Adrenal gland (tissue), 19 donors: ENCODE measurements at places on chromosomes 12 and 14. TPM values are rescaled to one million over a fixed set of nuclear protein-coding genes. Genes with fewer than 3 reads are reported as not detected.

- H3K27ac ChIP-seq, result no peak overlapping the region
- no peak overlapping the region for H3K4me3 ChIP-seq
- no peaks in the 10 kb centered on the region for H3K27me3 ChIP-seq
These were observed 183.4 kb downstream of the ESR2 start for GRCh38 chr14:64110802-64111201.

- H3K36me3 ChIP-seq, result peaks cover 24% of the 10 kb centered on the region
- H3K4me3 ChIP-seq, result no peak overlapping the region
- no peaks in the 10 kb centered on the region for H3K27me3 ChIP-seq
- peaks cover 28% of the 10 kb centered on the region for H3K4me1 ChIP-seq
These were observed 7.5 kb upstream of the LRP1-AS start for GRCh38 chr12:57154804-57155434.

DNA sequence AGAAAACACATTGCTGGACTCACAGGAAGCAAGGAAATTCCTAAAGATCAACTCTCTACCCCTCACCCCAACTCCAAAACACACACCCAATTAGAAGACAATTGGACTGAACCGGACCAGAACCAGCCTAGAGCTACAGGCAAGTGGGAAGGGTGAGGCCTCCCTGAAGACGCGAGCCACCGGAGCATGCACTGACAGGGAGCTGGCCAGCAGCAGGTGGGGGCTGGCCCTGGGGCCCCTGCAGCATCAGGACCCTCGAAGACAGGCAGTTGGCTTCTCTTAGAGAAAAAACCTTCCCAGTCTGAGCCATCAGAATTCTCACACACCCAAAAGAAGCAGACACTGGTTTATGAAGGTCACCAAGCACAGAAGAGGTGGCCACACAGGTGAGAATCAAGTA lies 209.5 kb upstream of the DIO3 start:
- no peak overlapping the region for H3K4me3 ChIP-seq
- H3K36me3 ChIP-seq, result no peaks in the 10 kb centered on the region
- no peak for DNase-seq
- H3K4me1 ChIP-seq, result no peaks in the 10 kb centered on the region
- H3K27me3 ChIP-seq, result no peaks in the 10 kb centered on the region

AGAP2 gene
- 1.3 TPM for total RNA-seq

GRCh38 chr12:102601621-102602020 lies 121.3 kb upstream of the IGF1 start:
- no peaks in the 10 kb centered on the region for H3K36me3 ChIP-seq
- no peak overlapping the region for H3K4me3 ChIP-seq
- no peak for DNase-seq
- H3K27ac ChIP-seq, result no peak overlapping the region
- no peaks in the 10 kb centered on the region for H3K4me1 ChIP-seq
- no peaks in the 10 kb centered on the region for H3K27me3 ChIP-seq

PRH1 gene
- total RNA-seq, result 7.9 TPM

- DNase-seq, result no peak
- no peaks in the 10 kb centered on the region for H3K4me1 ChIP-seq
- H3K27ac ChIP-seq, result no peak overlapping the region
- H3K27me3 ChIP-seq, result no peaks in the 10 kb centered on the region
These were observed 70.7 kb downstream of the TTC8 start for GRCh38 chr14:88895116-88895515.

DNA sequence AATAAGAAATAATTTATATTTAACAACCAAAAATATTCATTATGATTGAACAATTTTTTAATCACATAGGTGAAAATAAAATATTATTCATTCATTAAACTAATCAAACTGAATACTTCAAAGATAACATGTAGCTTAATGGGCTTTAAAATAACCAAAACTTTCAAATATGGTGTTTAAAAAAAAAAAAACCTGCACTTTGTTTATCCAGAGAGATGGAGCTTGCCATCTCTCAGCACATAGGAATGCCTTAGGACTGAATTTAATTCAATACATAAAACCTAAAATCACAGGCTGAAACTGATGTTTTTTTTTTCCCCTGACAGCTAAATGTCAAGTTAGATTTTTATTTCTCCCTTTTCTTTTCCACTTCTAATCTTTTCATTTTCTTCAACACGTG lies 14.4 kb upstream of the CCER1 start:
- no peaks in the 10 kb centered on the region for H3K36me3 ChIP-seq
- DNase-seq, result no peak
- H3K27me3 ChIP-seq, result no peaks in the 10 kb centered on the region
- no peaks in the 10 kb centered on the region for H3K4me1 ChIP-seq
- no peak overlapping the region for H3K27ac ChIP-seq
- no peak overlapping the region for H3K4me3 ChIP-seq

GLIPR1L1 gene
- not detected for total RNA-seq

DNA sequence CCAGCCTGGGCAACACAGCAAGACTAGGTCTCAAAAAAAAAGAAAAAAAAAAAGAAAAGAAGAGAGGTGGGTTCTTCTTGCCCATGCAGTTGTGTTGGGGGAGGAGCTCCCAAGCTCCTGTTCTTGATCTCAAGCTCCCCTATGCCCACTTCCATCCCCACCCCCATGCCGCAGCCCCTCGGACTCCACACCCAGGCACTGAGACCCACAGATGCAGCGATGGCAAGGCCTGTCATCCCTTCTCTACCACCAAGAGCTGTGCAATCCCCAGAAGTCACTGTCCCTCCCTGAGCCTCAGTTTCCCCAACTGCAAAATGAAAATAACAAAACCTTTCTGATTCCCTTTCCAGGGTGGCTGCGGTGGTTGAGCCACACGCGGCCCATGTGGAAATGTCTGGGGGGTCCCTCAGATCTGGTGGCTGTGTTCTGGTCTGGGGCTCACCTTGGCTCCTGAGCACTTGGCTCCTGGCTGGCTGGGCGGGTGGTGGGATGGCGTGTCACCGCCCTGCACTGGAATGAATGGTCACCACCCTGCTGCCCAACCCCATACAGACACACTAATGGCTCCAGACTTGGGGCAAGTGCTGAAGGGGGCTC lies 22.6 kb upstream of the KIF26A start:
- H3K4me1 ChIP-seq, result peaks cover 11% of the 10 kb centered on the region
- H3K27me3 ChIP-seq, result peaks cover 36% of the 10 kb centered on the region
- no peak for DNase-seq
- H3K27ac ChIP-seq, result no peak overlapping the region

TROAP gene
- total RNA-seq, result not detected

IL25 gene
- total RNA-seq, result not detected

DNA sequence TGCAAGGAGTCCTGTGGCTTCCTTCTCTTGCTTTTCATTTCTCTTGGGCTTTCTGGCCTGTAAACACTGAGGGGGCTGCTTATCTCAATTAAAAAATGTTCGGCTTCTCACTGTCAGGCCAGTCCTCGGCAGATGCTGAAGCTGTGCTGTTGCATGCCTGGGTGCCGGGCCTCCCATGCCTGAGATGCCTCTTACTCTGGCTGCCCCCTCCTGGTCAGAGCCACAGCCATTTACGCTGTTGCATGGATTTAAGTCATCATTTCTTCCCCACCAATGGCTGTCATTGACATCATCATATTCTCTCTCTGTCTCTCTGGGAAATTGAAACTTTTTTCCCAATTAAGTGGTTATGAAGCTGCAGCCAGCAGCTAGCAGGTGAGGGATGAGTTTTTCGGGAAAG lies 53.7 kb downstream of the FOXN4 start:
- H3K4me3 ChIP-seq, result no peak overlapping the region
- DNase-seq, result no peak
- H3K27me3 ChIP-seq, result no peaks in the 10 kb centered on the region
- no peaks in the 10 kb centered on the region for H3K4me1 ChIP-seq
- H3K27ac ChIP-seq, result no peak overlapping the region

GRCh38 chr12:98651328-98651727 lies 6.2 kb downstream of the APAF1 start:
- no peaks in the 10 kb centered on the region for H3K27me3 ChIP-seq
- DNase-seq, result no peak
- no peak overlapping the region for H3K27ac ChIP-seq
- H3K4me1 ChIP-seq, result peaks cover 10% of the 10 kb centered on the region
- H3K4me3 ChIP-seq, result no peak overlapping the region
